Psoas muscle (tissue), 8 donors: ENCODE measurements at places on chromosomes 6 and 20.

GRCh38 chr20:41255655-41256054 lies 61.9 kb downstream of the ZHX3 start:
- no peak for DNase-seq

DNA sequence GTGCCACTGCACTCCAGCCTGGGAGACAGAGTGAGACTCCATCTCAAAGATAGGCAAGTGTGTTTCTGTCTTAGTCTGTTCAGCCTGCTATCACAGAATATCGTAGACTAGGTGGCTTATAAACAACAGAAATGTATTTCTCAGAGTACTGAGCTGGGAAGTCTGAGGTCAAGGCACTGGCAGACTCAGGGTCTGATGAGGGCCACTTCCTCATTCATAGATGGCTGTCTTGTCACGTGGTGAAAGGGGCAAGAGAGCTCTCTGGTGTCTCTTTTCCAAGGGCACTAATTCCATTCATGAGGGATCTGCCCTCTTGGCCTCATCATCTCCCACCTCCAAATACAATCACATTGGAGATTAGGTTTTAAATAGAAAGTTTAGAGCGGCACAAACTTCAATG lies 95.6 kb upstream of the PHACTR3 start:
- DNase-seq, result no peak

- no peak for DNase-seq
These were observed 39.6 kb upstream of the PRELID3B start for GRCh38 chr20:59082077-59082740.

DNA sequence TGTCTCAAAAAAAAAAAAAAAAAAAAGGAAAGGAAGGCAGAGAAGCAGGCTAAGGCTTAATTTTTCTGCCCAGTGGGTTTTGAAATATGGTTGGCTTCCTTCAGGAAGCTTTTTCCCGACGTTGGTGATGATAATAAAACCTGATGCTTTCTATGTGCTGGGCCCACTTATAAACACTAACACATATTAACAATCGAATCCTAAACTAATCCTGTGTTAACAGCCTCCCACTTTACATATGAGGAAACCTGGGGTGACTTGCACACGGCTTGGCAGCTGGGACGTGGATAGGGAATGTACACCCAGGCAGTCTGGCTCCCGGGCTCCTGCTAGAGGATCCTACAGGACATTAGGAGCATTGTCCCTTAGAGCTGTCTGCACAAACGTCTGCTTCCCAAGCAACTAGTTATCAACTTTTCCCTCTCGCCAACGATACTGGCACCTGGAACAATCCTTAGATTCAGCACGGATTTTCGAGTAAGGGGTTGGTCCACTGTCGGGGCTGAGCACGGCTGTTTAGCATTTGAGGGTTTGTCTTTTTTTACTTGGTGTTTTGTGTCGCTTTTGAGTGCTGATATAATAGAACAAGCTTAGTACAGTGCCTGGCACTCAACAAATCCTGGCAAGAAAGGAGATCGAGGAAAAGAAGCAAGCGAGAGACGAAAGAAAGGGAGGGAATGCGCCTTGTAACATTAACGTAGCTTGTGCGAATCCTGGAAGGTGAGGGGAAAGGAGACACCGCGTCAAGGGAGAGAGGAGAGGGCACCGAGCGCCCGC lies 622 bp upstream of the KIZ start:
- peak; percentile 62 for DNase-seq

- DNase-seq, result no peak
These were observed 60.2 kb downstream of the SLC22A23 start for GRCh38 chr6:3396503-3397180.

DNA sequence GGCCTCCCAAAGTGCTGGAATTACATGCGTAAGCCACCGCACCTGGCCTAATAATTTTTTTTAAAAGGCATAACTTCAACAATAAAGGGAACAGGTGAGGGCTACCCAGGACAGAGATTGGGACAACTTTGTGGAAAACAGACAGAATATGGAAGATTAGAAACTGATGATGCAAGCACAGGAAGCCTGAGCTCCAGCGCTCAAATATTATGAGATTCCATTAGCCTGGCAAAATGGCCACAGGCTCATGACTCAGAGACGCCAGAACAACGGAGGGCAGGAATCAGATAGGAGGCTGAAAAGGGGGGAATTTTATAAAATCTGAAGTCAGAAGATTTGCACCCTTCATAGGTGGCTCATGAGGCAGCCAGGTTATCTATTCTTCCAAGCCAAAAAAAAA lies 103.1 kb upstream of the MRPS10 start:
- no peak for DNase-seq

DNA sequence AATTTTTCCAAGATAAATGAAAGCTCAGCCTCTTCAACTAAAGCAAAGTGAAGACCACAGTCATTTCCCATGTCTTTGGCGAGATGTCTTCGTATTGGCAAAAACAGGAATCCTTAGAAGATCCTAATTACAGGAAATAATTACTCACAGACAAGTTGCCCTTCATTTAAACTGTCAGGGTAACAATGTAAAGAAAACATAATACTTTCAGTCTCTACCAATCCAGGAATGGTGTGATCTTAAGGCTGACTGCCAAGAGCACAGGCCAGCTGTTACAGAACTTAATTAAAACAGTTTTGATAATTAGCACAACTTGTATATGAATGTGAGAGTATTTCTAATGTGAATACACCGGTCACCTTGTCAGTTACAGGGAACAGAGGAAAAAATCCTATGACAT lies 292.2 kb downstream of the PACRG start:
- DNase-seq, result no peak
